ENCODE measurements at places on chromosomes 4 and X.

GRCh38 chr4:142021181-142021580 is 384.8 kb downstream of the IL15 start:
- DNase-seq, result no peak

DNA sequence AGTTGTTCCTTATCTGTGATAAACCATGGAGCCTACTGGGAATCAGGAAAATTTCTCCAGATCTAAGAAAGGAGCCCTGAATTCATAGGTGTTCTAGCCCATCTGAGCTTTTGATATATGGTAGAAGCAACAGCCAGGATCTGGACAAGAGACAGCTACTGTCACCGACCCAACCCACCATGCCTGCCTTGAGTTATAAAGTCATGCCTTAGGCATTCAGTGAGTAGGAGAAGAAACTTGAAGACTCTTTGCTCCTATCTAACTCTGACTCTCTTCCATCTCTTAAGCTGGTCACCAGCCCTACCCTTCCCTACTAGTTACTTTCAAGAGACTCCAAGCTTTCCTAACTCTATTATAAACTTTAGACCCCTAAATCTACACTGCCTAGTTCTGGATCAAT is 83.9 kb upstream of the FAM9B start:
- no peak for DNase-seq

- no peak for DNase-seq
Measured at GRCh38 chr4:98656886-98657285, 1.5 kb downstream of the TSPAN5 start.

- DNase-seq, result no peak
Measured at GRCh38 chr4:112370466-112370865, 73.3 kb downstream of the ALPK1 start.

DNA sequence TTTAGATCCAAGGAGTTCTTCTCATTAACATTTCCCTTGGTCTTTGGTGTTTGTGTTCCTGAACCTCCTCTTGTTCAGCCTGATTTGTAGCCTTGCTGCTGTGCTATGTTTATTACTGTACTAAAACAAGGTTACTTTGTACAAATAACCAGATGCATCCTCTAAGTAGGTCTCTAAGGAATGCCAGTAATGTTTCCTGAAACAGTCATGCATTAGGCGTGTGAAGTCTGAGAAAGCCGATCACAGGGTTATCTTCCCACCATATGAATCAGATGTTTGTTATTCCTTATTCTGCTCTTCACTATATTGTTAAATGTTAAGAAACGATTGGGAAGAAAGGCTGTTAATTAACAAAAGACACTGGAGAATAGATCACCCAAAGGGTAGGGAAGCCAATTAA is 66.9 kb downstream of the GALNTL6 start:
- no peak for DNase-seq

All from activated T-cell treated with anti-CD3 and anti-CD28 coated beads, Interleukin-2, amount 50 U/mL, for 72 hours (primary cell).